ENCODE measurements at places on chromosomes 5 and 9.
A peak's percentile ranks its signal among the peaks of the same experiment; 100 is the strongest.

DNA sequence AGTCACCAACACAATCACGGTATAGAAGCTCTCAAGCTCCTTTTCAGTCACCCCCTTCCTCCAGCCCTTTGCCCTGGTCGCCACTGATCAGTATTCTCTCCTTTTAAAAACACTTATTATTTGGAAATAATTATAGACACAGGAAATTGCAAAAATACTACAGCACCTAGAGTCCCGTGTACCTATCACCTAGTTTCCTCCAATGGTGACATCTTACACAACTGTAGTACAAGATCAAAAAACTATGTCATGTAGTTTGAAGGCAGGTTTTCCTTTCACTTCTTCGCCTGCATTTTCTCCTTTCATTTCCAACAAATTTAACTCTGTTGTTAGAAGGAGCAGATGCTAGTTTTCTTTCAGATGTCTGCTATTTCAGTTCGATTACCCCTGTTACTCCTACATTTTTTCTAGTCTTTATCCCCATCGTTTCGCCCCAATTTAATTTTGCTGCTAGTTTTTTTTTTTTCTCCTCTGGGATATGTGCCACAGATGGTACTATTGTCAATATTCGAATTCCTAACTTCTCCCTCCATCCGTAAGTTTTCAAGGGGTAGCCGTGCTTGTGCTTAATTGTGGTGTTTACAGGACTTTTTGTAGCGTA, 612 bp upstream of the ATG10 start:
- no peak for DNase-seq

- no peak for DNase-seq
Observed at GRCh38 chr9:631596-631995, 209.9 kb upstream of the DMRT1 start.

DNA sequence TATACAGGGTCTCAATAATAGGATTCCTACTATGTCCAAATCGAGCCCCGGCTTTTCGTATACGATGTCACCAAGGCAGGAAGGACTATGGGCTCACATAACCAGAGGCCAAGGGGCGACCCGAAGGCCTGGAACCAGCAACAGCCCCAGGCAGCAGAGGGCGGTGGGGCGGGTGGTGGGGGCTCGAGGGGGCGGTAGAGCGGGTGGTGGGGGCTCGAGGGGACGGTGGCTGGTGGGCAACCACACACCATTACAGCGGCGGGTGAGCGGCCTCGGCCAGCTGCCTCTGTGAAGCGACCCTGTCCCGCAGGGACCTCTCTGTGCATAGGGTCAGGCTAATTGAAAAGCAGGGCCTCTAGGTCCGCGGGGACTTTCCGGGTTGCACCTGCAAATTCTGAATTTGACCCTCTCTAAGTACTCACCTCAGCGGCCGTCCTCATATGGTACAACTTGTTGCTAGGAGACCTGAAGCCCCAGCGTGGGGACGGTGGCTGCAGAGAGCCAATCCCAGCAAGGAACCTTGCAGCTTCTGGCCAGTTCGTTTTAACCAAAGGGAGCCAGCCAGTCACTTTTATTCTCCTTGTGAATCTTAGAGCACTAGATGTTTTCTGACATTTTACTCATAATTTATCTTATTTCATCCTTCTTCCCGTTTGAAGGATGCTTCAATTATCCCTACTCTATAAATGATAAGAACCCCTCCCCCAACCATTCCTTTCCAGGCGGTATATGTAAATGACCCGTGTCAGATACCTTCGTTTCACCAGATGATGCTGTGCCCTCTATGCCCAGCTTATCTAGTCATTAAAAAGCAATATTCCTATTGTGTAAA, at the start of gene NME5:
NME5 (minus strand) TSS at position 480 of the 832 bp plus-strand sequence. CDS start 648 bp downstream, outside the sequence.
- DNase-seq, result no peak

GRCh38 chr5:178542455-178542854, 47.7 kb downstream of the COL23A1 start:
- no peak for DNase-seq

- no peak for DNase-seq
Observed at GRCh38 chr5:142668336-142668735, 17.6 kb downstream of the FGF1 start.

DNA sequence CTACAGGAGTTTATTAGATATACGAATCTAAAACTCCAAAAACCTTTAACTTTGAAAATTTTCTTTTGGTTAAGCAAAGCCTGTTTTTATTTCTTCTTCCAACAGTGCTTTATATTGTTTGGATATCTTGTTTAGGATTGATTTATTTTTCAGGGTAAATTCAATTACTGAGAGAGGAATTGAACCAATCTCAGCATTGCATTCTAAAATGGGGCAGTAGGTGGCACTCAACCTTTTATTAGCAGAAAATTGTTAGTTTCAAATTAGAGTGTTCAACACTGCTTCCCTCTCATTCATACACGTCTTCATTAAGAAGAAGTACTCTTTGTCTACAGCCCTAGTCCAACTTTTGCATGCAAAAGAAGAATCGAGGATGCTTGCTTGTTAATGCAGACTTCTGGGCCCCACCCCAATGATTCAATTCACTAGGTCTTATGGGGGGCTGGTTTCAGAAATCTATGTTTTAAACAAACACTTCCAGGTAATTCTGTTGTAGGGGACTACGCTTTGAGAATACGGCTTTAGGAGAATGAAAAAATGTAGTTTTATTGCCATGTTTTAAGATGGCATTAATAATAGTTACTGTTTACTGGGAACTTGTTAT, 26.6 kb downstream of the MRPL22 start:
- no peak for DNase-seq

GRCh38 chr9:110880189-110880588, 158.1 kb downstream of the LPAR1 start:
- DNase-seq, result no peak

DNA sequence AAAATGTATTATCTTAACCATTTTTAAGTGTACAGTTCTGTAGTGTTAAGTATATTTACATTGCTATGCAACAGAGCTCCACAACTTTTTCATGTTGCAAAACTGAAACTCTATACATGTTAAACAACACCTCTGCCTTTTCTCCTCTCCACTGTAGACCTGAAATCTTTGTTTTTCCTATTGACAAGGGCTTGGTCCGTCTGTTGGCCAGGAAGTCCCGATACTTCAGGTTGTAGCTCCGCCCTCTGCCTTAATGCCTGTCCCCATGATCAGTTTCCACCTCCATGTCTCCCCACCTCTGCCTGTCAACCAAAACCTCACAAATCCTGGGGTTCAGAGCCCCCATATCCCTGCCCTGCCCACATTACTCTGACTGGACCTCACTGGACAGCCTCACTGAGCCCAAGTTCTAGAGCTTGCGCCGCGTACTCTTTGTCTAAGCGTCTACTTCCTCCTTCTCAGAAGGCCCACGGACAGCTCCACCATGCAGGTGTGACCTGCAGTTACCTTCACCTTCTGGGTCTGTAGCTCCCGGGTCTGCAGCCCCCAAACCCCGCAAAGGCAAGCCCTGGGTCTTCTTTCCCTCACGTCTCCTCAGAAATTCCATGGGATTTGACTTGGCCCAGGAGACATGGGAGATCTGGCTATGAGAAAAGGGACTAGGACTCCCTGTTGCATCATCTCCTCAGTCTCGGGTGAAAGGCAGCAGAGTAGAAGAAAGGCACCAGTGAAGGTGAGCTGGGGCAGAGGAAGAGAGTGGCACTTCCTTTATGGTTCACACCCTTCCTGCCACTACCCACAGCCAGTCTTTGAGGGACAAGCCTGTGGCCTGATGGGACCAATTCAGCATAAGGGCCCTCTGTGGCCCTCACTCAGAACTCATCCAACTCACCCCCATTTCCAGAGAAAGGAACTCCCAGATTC, 8.0 kb downstream of the GLIPR2 start:
- no peak for DNase-seq

DNA sequence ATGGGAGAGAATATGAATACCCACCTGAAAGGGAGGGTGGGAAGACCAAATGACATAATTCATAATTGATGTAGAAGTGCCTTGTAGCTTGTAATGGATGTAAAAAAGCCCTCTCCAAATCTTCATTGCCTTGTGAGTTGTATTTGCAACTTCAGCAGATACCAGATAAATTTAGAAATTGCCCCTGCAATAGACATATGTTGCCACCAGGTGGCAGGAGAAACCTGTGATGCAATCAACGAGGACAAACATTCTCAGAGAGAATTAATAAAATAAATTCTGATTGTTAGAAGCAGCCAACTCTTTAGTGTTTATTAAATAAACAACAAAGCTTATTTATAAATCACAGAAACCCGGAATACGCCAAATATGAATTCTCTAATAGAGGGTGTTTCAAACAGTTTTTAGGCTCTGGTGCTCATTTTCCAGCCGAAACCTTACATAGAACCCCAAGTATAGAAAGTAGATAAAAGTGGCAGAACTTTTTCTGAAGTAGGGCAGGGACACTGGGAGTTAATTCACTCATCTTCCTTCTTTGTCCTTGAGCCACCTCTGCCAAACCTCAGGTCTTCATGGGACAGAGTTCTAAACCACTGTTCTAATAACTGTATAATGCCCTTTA, 147.8 kb downstream of the TMEM38B start:
- no peak for DNase-seq

DNA sequence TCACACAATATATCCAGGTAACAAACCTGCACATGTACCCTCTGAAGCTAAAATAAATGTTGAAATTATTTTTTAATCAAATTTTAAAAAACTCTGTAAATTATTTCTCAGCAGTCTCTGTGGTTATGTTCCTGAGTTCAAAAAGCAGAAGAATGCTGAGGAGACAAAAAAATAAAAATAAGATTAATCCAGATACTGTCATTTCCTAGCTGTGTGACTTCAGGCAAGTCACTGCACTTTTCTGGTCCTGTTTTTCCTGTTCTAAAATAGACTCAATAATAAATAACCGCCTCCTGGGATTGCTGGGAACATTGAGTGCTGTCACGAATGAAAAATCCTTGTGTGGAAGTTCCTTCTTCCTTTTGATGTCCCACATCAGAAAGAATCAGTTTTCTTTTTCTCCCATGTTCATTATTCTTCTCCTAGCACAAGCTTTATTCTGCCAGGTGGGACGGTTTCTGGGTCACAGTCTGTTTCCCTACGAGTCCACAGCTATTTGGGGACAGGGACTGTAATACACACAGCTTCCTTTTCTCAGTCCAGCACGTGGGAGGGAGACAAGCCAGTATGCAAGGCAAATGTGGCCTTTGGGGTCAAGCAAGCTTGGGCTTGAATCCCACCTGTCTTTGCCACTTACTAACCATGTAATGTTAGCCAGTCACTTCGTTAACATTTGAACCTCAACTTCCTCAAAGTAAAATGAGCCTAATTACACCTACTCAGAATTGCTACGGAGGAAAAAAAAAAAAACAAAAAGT, 156.9 kb downstream of the TRIM32 start:
- no peak for DNase-seq

DNA sequence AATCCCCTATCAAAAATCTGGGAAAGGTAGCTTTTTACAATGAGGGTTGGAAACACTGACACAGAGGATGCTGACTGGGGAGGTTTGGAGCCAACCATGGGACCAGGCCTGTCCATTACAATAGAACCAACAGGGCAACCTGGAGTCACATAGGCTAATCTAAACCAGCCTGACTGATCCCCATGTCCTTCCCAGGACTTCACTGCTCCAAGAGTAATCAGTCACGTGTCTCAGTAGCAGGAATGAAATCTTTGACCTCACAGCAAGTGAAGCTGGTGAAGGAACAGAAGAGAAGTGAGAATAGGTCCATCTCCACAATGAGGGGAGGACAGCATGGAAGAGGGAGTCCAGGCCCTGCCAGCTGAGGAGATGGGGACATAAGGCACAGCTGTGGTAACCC, 16.0 kb upstream of the GLRX start:
- DNase-seq, result no peak

DNA sequence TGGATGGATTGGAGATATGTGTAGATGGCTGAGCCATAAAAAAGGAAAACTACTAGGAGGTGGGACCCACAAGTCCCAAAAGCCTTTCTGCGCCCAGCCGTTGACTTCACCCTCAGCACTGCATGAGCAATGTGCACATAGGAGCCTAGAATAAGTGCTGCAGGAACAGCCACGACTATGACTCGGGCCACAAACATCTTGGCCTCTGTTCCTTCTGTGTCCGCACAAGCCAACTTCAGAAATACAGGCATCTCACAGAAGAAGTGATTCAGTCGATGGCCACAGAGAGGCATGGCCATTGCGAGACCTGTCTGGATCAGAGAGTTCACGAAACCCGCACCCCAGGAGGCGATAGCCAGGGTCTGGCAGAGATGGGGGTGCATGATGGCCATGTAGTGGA, 587 bp downstream of the OR2Y1 start:
- no peak for DNase-seq

GRCh38 chr9:126692041-126692758, 78.5 kb downstream of the LMX1B start:
- no peak for DNase-seq

DNA sequence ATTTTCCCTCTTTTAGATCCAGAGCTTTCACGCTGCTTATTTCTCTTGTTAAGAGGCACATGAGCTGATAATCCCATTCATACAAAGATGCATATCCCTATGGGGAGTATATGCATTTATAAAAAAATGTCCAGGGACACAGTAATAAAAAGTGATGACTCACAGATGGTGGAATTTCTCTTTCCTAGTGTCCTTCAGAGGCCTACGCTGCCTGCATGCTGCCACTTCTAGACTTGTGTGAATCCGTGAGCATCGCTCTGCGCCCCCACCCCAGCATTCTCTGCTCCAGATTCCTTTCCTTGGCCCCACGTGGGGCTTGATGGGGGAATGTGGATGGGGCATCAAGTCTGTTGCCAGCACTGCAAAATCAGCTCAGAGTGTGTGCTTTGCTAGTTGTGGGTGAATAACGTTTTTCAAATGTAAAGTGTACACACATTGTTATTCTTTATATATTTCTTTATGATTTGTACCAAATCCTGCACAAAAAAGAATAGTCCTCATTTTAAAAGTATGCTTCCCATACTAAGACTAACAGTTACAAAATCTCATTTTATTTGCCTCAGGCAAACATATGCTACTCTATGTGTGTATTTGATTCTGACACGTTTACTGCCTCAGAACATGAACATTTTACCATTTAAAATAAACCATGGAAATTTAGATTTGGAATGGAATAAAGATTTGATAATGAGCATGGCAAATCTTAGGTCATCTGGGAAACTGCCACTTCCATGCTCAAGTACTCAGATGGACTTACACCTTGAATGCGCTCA, 22.4 kb upstream of the RASGRF2 start:
- DNase-seq, result peak; percentile 5

- no peak for DNase-seq
Observed at GRCh38 chr9:107992271-107992670, 502.7 kb upstream of the KLF4 start.

- no peak for DNase-seq
Observed at GRCh38 chr5:131999441-132000240, 11.8 kb downstream of the ACSL6 start.

DNA sequence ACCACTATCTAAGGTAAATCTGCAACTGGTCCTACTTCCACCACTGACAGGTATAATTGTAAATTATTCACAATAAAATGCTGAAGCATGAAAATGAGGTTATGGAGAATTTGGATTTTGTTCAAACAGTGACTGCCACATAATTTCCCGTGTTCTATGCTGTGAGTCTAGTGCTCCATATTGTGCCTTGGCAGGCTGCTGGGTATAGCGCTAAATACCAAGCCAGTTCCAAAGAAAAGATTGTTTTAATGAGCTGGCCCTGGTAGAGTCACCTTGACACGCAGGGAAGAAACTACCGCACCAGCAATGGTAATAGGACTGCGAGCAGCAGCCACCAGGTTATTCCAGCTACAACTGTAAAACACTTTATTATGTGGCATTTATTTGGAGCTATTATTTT, 30.4 kb downstream of the PSMB7 start:
- no peak for DNase-seq

GRCh38 chr9:86534572-86535258, 180.5 kb upstream of the TUT7 start:
- DNase-seq, result no peak

- no peak for DNase-seq
Observed at GRCh38 chr5:30524428-30524827, 669.1 kb upstream of the CDH6 start.

All from T1000 (cell line).